ENCODE measurements at places on chromosomes 16 and 17.

- no peak for DNase-seq
- peaks cover 22% of the 10 kb centered on the region for H3K4me1 ChIP-seq
- H3K4me3 ChIP-seq: no peak overlapping the region
- peaks cover 29% of the 10 kb centered on the region for H3K27me3 ChIP-seq
Observed at GRCh38 chr17:1460233-1460632, 4.2 kb upstream of the CRK start.

- no peak overlapping the region for H3K27ac ChIP-seq
- no peaks in the 10 kb centered on the region for H3K36me3 ChIP-seq
- no peak overlapping the region for H3K4me3 ChIP-seq
Observed at GRCh38 chr16:73364413-73364812, 316.5 kb upstream of the ZFHX3 start.

- H3K27me3 ChIP-seq: peaks cover 22% of the 10 kb centered on the region
- H3K4me1 ChIP-seq: peaks cover 3% of the 10 kb centered on the region
- no peak for DNase-seq
Observed at GRCh38 chr16:2783581-2784357, 3.6 kb downstream of the PRSS33 start.

GRCh38 chr17:17033466-17033865 is 8.8 kb upstream of the MPRIP start:
- no peaks in the 10 kb centered on the region for H3K27me3 ChIP-seq
- H3K4me1 ChIP-seq: no peaks in the 10 kb centered on the region
- no peak for DNase-seq
- no peak overlapping the region for H3K27ac ChIP-seq

GRCh38 chr16:20675488-20676267 is 21.8 kb downstream of the ACSM1 start:
- peak overlapping the region; percentile 10 for H3K27ac ChIP-seq
- H3K27me3 ChIP-seq: no peaks in the 10 kb centered on the region
- peak; percentile 80 for DNase-seq
- H3K36me3 ChIP-seq: no peaks in the 10 kb centered on the region
- peaks cover 23% of the 10 kb centered on the region for H3K4me1 ChIP-seq

DNA sequence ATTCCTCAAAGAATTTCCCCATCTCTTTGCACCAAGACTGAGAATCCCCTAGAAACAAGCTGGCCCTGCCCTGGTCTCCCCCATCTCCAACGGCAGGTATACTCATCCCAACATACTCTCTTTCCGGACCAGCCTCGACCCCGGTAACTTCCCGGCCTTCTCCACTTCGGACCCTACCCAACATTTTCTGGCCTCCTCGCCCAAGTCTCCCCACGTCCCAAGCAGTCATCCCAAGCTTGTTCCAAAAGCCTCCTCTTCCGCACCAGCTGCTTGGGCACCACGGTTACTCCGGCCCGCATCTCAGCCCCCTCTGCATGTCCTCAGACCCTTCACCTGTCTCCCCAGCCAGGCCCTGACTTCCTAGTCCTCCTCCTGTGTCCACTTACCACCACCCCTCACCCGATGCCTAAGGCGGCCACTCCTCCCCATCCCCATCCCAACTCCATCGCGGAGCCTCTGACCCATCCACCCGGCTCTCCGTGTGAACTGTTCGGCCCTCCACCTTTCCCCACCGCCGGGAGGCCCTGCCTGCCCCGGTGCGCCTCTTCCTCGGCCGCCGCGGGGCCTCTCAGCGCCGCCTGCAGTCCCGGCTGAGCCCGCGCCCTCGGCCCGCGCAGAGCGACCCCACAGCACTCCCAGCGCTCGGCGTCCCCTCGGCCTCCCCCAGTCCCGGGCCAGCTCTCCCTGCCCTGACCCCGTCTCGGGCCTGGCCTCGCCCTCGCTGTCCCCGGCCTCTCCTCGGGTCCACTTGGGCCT is 994 bp downstream of the PITPNA start:
- H3K4me1 ChIP-seq: peaks cover 31% of the 10 kb centered on the region
- peaks cover 13% of the 10 kb centered on the region for H3K36me3 ChIP-seq
- peaks cover 7% of the 10 kb centered on the region for H3K27me3 ChIP-seq
- H3K4me3 ChIP-seq: peak overlapping the region; percentile 91

GRCh38 chr17:78057113-78057740 is 71.3 kb downstream of the TMC6 start:
- H3K27me3 ChIP-seq: no peaks in the 10 kb centered on the region
- no peak for DNase-seq
- no peak overlapping the region for H3K27ac ChIP-seq
- H3K36me3 ChIP-seq: no peaks in the 10 kb centered on the region
- no peaks in the 10 kb centered on the region for H3K4me1 ChIP-seq
- H3K4me3 ChIP-seq: no peak overlapping the region

- peak overlapping the region; percentile 34 for H3K27ac ChIP-seq
- peaks cover 2% of the 10 kb centered on the region for H3K27me3 ChIP-seq
- no peak for DNase-seq
- H3K4me1 ChIP-seq: no peaks in the 10 kb centered on the region
- no peaks in the 10 kb centered on the region for H3K36me3 ChIP-seq
Observed at GRCh38 chr17:6489016-6489550, 44.8 kb downstream of the PIMREG start.

DNA sequence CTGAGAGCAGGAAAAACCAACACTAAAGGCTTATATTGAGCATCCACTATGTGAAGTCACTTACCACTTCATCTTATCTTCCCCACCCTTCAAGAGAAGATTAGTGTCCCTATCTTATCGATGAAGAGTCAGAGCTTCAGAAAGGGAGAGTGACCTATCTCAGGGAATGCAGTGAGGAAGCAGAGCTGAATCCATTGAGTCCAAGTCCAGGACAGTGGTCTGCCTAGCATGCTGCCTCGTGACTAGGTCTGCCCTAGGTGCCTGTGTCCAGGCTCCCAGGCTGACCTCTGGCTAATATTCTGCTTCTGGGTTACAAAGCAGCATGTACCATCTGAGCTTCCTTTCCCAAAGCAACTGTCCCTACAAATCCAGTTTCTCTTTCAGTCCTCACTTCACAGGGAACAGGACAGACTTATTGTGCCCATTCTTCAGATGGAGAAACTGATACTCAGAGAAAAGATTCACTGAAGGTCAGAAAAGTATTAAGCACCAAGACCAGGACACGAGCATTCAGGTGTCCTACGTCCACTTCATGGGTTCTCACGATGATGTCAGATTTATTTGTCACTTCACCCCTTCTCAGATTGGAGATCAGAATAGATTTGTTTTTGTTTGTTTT is 13.3 kb upstream of the FZD2 start:
- H3K36me3 ChIP-seq: no peaks in the 10 kb centered on the region
- peaks cover 24% of the 10 kb centered on the region for H3K27me3 ChIP-seq
- no peak overlapping the region for H3K4me3 ChIP-seq
- H3K4me1 ChIP-seq: peaks cover 5% of the 10 kb centered on the region
- no peak overlapping the region for H3K27ac ChIP-seq

- H3K36me3 ChIP-seq: no peaks in the 10 kb centered on the region
- H3K4me3 ChIP-seq: no peak overlapping the region
- H3K27me3 ChIP-seq: peaks cover 4% of the 10 kb centered on the region
- H3K4me1 ChIP-seq: peaks cover 6% of the 10 kb centered on the region
- H3K27ac ChIP-seq: no peak overlapping the region
Observed at GRCh38 chr17:63515426-63515825, 7.7 kb upstream of the KCNH6 start.

GRCh38 chr17:81489012-81489997 is 23.3 kb downstream of the ACTG1 start:
- no peak for DNase-seq
- peaks cover 12% of the 10 kb centered on the region for H3K27me3 ChIP-seq
- H3K4me1 ChIP-seq: peaks cover 9% of the 10 kb centered on the region
- H3K27ac ChIP-seq: peak overlapping the region; percentile 47
- H3K36me3 ChIP-seq: no peaks in the 10 kb centered on the region

- no peaks in the 10 kb centered on the region for H3K36me3 ChIP-seq
- peaks cover 20% of the 10 kb centered on the region for H3K27me3 ChIP-seq
- no peak overlapping the region for H3K4me3 ChIP-seq
- peak; percentile 89 for DNase-seq
- peaks cover 7% of the 10 kb centered on the region for H3K4me1 ChIP-seq
- no peak overlapping the region for H3K27ac ChIP-seq
Observed at GRCh38 chr16:71412270-71413160, 29.3 kb downstream of the TLE7 start.

DNA sequence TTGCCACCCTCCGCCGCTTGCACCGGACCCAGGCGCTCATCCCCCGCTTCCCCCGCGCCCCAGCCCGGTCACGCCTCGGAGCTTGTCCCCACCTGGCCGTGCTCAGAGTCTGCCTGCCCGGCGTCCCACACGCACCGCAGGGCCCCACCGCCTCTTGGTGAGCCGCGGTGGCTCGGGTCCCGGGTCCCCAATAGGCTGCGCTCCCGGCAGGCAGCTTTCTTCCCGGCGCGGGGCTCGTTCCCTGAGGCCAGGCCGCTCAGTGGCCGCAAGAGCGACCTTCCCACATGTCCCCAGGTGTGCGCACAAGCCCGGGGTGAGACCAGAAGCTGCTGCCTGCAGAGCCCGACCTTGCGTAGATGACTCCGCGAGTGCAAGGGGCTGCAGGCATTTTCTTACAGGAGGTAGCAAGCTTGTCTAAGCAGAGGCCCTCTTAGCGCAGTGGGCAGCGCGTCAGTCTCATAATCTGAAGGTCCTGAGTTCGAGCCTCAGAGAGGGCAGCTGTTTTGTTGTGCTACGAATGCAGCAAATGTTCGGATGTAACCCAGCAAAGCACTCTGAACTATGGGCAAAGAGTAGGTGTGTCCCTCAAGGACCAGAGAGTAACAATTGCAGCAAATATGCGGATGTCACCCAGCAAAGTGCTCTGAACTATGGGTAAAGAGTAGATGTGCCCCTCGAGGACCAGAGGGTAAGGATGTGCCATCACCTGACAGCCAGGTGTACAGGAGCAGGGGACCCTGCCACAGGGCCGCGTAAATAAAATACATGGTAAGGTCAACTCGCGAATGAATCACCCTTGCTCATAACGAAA is 15.6 kb downstream of the TLE7 start:
- H3K4me3 ChIP-seq: no peak overlapping the region
